ENCODE measurements at places on chromosomes 12 and 14.

DNA sequence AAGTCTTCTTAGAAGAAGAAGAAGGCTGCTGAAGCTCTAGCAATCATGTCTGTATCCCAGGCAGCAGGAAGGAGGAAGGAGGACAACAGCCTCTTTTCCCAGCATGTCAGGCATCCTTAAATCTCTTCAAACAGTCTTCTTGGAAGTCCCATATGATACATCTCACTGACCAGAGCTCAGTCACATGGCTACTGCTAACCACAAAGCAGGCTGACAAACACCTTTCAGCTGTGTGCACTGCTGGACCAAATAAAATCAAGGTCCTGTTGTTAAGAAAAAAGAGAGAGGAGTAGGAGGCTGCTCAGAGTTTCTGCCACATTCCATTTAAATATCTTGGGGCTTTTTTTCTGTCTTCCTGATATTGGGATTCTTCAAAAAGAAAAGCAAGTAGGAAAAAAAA lies 203.4 kb upstream of the PELI2 start:
- H3K4me1 ChIP-seq: no peaks in the 10 kb centered on the region
- DNase-seq: no peak
- H3K4me3 ChIP-seq: no peak overlapping the region

DNA sequence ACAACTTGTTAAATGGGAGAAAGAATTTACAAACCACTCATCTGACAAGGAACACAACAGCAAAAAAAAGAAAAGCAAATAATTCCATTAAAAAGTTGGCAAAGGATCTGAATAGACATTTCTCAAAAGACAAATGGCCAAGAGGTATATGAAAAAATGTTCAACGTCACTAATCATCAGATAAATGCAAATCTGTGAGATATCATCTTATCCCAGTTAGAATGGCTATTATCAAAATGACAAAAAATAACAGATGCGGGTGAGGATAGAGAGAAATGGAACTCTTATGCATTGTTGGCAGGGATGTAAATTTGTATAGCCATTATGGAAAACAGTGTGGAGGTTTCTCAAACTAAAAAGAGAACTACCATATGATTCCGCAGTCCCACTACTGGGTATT lies 29.9 kb downstream of the CYP46A1 start:
- no peak overlapping the region for H3K27ac ChIP-seq
- peaks cover 18% of the 10 kb centered on the region for H3K27me3 ChIP-seq
- no peak overlapping the region for H3K4me3 ChIP-seq
- no peaks in the 10 kb centered on the region for H3K36me3 ChIP-seq
- H3K4me1 ChIP-seq: no peaks in the 10 kb centered on the region

DNA sequence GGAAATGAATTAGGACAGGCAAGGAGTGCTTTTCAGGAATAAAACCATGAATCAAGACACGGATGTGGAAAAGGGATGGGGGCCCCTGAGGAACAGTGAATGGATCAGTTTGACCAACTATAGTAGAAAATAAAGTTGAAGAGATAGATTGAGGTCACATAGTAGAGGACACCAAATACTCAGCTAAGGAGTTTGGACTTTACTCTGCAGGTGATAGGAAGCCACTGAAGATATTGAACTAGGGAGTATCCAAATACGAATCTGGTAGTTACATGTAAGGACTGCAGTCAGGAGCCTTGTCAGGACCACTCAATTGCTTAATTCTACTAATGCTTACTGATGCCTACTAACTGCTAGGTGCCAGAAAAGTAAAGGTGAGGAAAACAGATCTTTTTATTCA lies 20.4 kb downstream of the ENTPD5 start:
- no peaks in the 10 kb centered on the region for H3K27me3 ChIP-seq
- no peak for DNase-seq
- H3K4me3 ChIP-seq: no peak overlapping the region
- H3K4me1 ChIP-seq: no peaks in the 10 kb centered on the region
- no peaks in the 10 kb centered on the region for H3K36me3 ChIP-seq
- H3K27ac ChIP-seq: no peak overlapping the region

DNA sequence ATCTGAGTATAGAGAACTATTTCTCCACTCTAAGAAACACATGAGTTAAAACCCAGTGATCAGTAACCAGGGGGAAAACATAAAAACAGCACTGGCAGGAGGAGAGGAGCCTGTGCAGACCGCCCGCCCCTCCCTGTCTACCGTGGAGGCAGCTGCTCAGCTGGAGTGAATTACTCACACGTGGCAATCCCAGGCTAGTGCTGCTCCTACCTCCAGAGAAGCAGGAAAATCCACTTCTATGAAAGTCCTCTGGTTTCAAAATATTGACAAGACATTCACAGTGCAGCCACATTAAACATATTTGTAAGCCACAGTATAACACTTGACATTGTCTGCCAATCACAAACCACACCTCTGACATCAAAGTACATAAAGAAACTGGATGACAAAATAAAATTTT lies 16.7 kb downstream of the TMEM132D start:
- no peaks in the 10 kb centered on the region for H3K27me3 ChIP-seq
- H3K4me1 ChIP-seq: no peaks in the 10 kb centered on the region
- H3K27ac ChIP-seq: no peak overlapping the region
- H3K4me3 ChIP-seq: no peak overlapping the region
- no peak for DNase-seq

- no peak overlapping the region for H3K27ac ChIP-seq
- H3K4me1 ChIP-seq: peaks cover 12% of the 10 kb centered on the region
- peaks cover 51% of the 10 kb centered on the region for H3K27me3 ChIP-seq
- peak overlapping the region; percentile 68 for H3K4me3 ChIP-seq
- no peak for DNase-seq
Observed at GRCh38 chr12:67068204-67068731, 200.9 kb upstream of the CAND1 start.

- no peaks in the 10 kb centered on the region for H3K4me1 ChIP-seq
- H3K36me3 ChIP-seq: no peaks in the 10 kb centered on the region
- H3K27ac ChIP-seq: no peak overlapping the region
Observed at GRCh38 chr12:5102261-5102789, 58.6 kb downstream of the KCNA5 start.

- H3K4me1 ChIP-seq: no peaks in the 10 kb centered on the region
- DNase-seq: no peak
- H3K27me3 ChIP-seq: peaks cover 3% of the 10 kb centered on the region
- H3K36me3 ChIP-seq: no peaks in the 10 kb centered on the region
- no peak overlapping the region for H3K4me3 ChIP-seq
Observed at GRCh38 chr12:2267703-2268470, 215.1 kb downstream of the CACNA1C start.

- H3K4me1 ChIP-seq: peaks cover 34% of the 10 kb centered on the region
- no peaks in the 10 kb centered on the region for H3K27me3 ChIP-seq
- H3K4me3 ChIP-seq: no peak overlapping the region
- H3K36me3 ChIP-seq: peaks cover 2% of the 10 kb centered on the region
Observed at GRCh38 chr12:89672589-89672979, 36.1 kb downstream of the ATP2B1 start.

DNA sequence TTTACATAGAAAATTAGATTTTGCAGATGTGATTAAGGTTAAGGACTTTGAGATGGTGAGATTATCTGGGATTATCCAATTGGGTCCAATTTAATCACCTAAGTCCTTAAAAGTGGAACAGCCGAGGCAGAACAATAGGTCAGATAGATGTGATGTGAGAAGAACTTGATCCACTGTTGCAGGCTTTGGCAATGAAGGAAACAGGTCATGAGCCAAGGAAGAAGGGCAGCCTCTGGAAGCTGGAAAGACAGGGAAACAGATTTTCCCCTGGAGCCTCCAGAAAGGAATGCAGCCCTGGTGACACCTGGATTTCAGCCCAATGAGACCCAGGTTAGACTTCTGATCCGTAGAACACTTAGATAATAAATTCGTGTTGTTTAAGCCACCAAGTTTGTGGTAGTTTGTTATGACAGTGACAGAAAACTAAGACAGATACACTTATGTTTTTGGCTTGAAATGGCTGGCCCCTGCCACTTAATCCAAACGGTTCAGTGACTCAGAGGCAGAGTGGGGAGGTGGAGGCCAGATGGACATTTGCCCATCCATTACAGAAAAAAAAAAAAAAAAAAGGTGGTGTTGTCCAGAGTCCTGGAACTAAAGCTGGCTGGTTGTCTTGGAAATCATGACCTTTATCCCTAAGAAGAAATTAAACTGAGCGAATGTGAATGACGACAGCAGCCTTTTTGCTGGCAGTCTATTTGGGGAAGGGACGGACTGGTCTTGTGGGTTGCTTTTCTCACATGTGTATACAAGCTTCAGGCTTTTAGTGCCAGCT lies 181.9 kb upstream of the NRXN3 start:
- no peak overlapping the region for H3K27ac ChIP-seq
- peaks cover 4% of the 10 kb centered on the region for H3K4me1 ChIP-seq
- H3K4me3 ChIP-seq: no peak overlapping the region
- peaks cover 23% of the 10 kb centered on the region for H3K27me3 ChIP-seq
- H3K36me3 ChIP-seq: no peaks in the 10 kb centered on the region

DNA sequence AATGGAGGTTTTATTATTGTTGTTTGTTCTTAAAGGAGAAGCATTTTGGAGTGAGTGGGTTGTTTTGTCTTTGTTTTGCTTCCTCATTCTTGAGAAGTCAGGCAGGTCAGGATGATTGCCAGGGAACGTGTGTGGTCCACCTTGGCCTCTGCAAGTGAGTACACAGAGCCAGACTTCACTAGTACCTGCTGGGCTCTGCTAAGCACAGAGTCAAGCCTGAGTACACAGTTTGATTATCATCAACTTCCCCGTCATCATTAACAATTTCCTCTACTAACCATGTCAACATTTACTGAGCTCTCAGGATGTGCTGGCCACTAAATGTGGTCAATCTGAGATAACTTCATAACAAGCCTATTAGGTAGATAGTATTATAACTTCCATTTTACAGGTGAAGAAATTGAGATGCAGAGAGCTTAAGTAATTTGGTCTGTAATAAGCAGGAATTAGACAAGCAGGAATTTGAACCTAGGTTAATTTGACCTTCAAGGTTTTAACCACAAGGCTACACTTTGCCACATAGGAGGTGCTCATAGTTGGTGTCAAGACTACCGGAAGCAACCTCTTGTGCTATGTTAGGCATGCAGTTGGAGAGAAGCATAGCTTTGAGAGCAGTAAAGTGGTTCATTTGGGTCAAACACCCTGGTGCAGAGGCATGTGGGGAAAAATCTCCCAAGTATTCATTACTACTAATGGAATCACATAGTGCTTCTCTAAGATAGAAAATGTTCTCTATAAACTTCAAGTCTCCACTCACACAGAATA lies 178.3 kb downstream of the NUAK1 start:
- DNase-seq: no peak
- peaks cover 2% of the 10 kb centered on the region for H3K27me3 ChIP-seq
- no peaks in the 10 kb centered on the region for H3K4me1 ChIP-seq
- H3K27ac ChIP-seq: no peak overlapping the region
- no peak overlapping the region for H3K4me3 ChIP-seq

- no peak overlapping the region for H3K4me3 ChIP-seq
- no peaks in the 10 kb centered on the region for H3K4me1 ChIP-seq
- no peaks in the 10 kb centered on the region for H3K36me3 ChIP-seq
- H3K27ac ChIP-seq: no peak overlapping the region
- DNase-seq: no peak
- peaks cover 3% of the 10 kb centered on the region for H3K27me3 ChIP-seq
Observed at GRCh38 chr12:56951582-56952339, 5.6 kb downstream of the RDH16 start.

DNA sequence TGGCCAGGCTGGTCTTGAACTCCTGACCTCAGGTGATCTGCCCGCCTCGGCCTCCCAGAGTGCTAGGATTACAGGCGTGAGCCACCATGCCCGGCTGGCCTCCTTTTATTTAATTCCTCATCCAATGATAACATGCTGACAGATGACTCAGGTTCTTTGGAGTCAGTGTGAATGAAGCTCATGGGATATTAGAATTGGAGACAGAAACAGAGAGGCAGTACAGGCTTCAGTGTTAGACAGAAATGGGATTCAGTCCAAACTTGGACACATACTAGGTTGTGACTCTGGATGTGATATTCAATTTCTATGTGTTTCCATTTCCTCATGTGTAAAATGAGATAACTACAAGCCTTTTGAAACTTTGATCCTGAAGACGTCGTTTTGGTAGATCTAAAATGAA lies 47.3 kb downstream of the PDE3A start:
- no peaks in the 10 kb centered on the region for H3K4me1 ChIP-seq
- no peak overlapping the region for H3K27ac ChIP-seq
- H3K36me3 ChIP-seq: no peaks in the 10 kb centered on the region
- no peak overlapping the region for H3K4me3 ChIP-seq

GRCh38 chr12:65275627-65276026 lies 2.9 kb upstream of the MSRB3 start:
- H3K4me1 ChIP-seq: peaks cover 4% of the 10 kb centered on the region
- no peaks in the 10 kb centered on the region for H3K36me3 ChIP-seq
- H3K27ac ChIP-seq: no peak overlapping the region
- no peak for DNase-seq
- no peak overlapping the region for H3K4me3 ChIP-seq
